Activated CD4-positive, alpha-beta T cell treated with anti-CD3 and anti-CD28 coated beads, Interleukin-2, Interleukin-4, amounts not matched to agents 100 ng/mL and 50 ng/mL, durations not matched to agents 16 hours and 8 hours (primary cell): ENCODE measurements at places on chromosomes 16 and 17.

DNA sequence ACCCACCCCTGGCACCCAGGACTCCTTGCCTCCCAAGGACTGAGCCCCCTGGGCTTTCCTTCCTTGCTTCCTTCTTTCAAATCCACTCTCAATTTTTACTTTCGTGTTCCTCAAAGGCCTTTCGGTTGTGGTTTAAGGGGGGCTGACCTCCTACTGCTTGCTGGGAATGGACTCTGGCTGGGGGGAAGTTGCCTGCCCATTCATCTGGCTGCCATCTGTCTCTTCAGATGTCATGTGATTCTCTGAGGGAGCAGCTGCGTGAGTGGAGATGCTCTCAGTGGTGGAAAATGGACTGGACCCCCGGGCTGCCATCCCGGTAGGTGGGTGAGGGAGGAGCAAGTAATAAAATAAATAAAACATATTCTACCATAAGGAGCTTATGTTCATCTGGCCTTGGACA is 93.8 kb upstream of the RPRML start:
- no peak for DNase-seq

GRCh38 chr16:67967183-67967957 is 1.1 kb downstream of the SLC12A4 start:
- DNase-seq = peak; percentile 54

GRCh38 chr16:2386990-2387389 is 42.3 kb upstream of the CCNF start:
- no peak for DNase-seq

- no peak for DNase-seq
Measured at GRCh38 chr16:4886151-4886550, 38.9 kb downstream of the UBN1 start.

GRCh38 chr16:89119661-89120141 is 26.0 kb downstream of the ACSF3 start:
- no peak for DNase-seq

GRCh38 chr16:30000735-30001631 is 4.9 kb downstream of the INO80E start:
- DNase-seq = no peak

DNA sequence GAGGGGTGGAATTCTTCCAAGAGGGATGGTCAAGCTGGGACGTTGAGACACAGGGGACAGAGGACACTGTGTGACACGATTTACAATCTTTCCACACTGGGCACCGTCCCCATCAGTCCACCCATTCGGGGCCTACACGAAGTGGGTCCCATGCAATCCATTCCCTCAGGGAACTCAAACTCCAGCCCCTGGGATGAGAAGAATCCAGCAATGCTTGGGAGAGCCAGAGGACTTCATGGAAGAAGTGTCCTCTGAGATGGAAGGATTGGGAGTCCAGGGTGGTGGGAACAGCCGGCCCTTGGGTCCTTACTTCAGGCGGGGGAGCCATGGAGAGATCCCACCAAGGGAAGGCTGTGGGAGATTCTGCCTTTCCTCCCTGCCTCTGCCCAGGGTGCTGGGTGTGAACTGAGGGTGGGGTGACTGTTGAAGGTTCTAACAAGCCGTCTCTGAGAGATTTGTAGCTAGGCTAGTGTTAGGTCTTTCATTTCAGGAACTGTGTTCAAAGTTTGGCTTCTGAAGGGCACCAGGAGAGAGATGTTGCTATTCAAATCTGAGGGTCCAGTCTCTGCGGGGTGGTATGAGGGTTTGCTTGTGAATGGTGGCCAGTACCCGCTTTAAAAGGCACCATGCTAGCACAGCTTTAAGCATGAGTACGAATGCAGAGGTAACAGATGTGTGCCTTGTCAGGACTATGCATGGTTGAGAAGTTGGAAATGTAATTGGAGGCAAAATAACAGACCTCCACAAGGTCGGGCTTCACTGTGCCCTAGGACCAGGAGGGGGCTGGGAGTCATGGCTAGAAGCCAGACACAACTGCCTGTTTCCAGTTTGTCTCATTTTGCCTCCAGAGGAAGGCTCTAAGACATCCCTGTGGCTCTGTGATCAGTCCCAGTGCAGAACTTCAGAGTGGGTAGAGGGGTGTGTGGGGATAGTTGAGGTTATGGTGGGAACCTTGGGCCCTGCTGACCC is 1.9 kb downstream of the ATP1B2 start:
- DNase-seq = no peak

DNA sequence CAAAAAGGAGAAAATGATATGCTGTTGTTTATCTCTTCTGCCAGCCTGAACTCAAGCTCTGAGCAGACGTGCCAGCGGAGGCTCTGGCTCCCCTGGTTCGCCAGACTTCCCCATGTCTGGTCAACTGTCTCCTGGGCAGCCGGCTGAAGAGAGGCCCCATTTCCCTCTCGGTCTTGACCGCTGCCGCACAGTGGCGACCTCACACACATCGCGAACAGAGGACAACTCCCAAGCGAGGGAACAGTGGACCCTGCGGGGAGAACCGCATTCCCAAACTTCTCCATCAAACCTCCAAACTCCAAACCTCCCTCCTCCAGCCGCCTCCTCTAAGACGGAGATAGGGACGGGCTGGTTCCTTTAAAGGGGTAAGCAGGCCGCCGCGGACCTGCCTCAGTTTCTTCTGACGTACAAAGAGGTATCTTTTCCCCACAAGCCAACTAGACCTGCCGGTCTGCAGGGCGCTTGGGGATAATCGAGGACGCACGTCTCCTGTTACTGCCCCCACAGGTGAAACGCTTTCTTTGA is 24.9 kb upstream of the RFFL start:
- DNase-seq = no peak
